ENCODE measurements at places on chromosomes 7 and 10.

DNA sequence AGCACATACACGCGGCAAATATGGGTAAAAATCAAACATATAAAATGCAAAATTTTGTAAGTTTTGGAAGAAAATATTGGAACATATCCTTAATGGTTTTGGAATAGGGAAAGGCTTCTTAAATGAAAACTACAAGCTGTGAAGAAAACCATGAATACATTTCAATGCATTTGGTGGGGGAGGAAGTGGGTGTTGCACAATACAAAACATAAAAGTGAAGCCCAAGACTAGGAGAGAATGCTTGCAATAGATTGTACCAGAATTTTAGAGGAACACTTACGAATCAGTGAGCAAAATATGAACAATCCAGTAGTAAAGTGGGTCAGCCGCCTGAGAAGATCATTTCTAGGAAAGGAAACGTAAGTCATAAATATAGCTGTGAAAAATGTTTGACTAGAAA is 322.6 kb upstream of the MKI67 start:
- no peak for DNase-seq

- no peak for DNase-seq
Measured at GRCh38 chr7:71308096-71308495, 176.2 kb downstream of the GALNT17 start.

GRCh38 chr10:112826018-112826697 is 123.9 kb upstream of the TCF7L2 start:
- DNase-seq: no peak

DNA sequence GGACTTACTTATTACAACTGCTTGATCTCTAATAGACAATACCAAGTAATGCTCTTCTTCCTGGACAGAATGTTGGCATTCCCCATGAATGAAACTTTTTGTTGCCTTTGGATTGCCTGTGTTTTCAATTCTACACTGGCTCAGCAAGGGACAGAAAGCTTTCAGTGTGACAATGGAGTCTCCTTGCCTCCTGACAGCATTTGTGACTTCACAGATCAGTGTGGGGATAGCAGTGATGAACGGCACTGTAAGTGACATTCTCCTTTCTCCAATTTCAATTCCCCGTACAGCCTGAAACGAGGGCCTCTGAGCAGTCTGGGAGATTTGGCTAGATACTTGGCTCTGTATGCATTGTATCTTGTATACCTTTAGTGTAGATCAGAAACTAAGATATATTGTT is 290 bp downstream of the MALRD1 start:
- DNase-seq: no peak

DNA sequence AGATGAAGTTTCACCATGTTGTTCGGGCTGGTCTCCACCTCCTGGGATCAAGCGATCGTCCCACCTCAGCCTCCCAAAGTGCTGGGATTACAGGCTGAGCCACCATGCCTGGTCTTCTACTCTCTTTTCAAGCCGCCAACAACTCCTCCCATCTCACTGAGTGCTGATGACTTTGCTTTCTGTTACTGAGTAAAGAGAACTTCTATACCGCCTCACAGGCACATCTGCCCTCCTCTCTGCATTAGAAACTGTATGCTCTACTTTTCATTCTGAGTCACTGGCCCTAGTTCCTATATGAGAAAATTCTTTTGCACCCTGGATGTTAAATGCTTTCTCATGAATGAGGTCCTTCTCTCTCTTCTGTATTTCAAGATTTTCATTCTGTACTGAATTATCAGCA is 2.2 kb upstream of the ZNF239 start:
- DNase-seq: no peak

GRCh38 chr7:28865601-28866144 is 92.5 kb downstream of the TRIL start:
- no peak for DNase-seq

- DNase-seq: no peak
Measured at GRCh38 chr10:8350250-8350967, 295.9 kb downstream of the GATA3 start.

GRCh38 chr10:58513188-58514110 is 777 bp downstream of the BICC1 start:
- DNase-seq: peak; percentile 78

- DNase-seq: no peak
Measured at GRCh38 chr10:91010952-91011351, 90.1 kb upstream of the ANKRD1 start.

GRCh38 chr10:79056736-79057391 is 11.9 kb upstream of the ZMIZ1 start:
- peak; percentile 63 for DNase-seq

DNA sequence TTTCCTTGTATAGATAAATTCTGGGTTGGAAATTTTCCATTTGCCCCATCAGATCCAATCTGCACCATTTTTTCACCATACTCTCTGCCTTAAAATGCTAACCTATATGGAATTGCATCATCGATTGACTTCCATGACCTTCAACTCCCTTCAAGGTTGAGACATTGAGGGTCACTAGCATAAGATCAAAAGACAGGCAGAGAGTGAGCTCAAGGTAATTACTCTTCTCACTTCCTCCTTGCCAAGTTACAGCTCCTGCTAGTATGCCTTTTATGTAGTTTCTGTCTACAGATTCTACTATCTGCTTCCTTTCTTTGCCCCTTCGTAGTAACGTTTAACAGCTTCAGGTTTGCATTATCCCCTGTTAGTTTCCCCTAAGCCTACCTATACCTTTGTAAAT is 1127.7 kb upstream of the LRRTM3 start:
- no peak for DNase-seq

- DNase-seq: peak; percentile 98
Measured at GRCh38 chr10:110918269-110918642, 724 bp downstream of the BBIP1 start.

GRCh38 chr7:132410385-132410784 is 165.9 kb downstream of the PLXNA4 start:
- no peak for DNase-seq

DNA sequence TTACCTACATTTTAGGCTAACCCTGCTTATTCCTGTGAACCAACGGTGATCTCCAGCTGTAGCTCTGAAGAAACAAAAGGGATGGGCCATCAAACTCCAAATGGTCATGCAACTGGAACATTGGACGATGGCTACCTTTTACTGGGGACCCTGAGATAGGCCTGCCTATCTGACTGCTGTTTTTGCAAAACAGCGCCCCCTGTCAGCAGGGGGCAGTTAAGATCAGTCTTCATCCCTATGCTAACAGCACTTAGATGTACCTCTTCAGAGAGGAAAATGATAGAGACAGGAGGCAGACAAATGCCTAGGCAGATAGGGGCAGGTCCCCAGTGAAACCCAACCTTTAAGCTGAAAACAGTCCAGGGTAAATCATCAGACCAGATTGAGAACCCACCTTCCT is 1085.4 kb upstream of the SORCS1 start:
- no peak for DNase-seq

DNA sequence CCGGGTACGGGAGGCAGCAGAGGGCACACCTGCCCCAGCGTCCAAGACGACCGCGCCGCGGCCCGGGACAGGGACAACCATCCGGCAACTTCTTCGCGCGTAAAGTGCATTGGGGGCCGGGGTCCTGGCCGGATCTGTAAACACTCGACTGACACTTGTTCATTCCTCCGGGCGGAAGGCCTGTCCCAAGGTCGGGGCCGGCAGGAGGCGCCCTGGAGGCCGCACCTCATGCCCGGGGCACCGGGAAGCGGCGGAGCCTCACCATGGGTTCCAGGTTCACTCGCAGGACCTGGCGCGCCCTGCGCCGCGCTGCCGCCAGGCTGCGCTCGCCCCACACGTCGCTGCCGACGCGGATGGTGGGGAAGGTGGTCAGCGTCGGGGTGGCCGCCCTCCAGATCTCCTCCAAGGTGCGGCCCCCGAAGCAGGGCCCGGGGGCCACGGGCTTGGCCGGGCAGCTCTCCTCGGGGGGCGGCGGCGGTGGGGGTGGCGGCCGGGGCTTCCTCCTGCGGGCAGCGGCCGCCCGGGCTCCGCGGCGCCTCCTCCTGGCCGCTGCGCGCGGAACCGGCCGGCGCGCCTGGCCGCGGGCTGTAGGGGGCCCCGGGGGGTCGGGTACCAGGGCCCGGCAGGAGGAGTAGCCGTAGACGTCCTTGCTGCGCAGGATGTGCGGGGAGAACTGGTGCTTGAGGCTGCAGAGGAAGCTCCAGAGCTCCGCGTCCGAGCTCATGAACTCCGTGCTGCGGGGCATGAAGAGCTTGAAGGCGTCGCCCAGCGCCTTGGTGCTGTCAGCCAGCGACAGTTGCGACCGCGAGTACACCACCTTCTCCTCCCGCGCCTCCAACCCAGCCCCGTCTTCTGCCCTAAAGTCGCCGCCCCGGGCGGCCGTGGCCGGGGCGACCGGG is 746 bp downstream of the CCDC71L start:
- peak; percentile 54 for DNase-seq

GRCh38 chr10:71984809-71985388 is 20.7 kb downstream of the CHST3 start:
- DNase-seq: no peak

DNA sequence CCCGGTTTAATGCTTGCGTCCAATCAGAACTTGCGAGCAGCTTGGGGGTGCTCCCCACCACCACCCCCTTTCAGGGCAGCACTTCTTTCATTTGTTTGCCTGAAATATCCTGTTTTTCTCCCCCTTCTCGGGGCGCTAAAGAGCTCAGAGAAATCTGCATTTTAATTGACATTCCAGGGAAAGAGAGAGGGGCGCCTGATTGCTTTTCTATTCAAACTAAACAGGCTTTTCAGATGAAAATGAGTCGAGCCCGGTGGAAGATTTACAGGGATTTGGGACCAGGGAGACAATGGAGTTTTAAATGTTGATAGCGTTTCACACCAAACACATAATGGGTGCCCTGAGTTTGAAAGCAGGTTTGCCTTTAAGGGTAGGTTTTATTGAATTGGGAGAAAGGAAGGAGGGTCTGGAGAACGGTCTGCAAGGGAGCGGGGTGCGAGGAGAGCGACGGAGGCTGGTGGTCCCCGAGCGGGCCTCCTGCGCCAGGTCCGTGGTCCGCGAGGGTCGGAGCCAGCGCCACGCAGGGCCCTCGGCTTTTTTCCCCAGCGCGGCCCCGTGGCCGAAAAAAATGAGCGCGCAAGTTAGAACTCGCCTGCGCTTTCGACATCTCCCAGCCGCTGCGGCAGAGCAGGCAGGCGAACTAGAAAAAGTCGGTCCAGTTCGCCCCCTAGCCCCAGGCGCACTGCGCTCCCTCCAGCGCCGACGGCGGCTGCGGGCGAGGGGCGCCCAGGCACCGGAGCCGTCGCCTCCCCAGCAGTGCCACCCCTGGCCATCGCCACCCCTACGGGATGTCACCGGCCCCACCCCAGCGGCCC is 1.3 kb downstream of the FGFR2 start:
- peak; percentile 92 for DNase-seq

DNA sequence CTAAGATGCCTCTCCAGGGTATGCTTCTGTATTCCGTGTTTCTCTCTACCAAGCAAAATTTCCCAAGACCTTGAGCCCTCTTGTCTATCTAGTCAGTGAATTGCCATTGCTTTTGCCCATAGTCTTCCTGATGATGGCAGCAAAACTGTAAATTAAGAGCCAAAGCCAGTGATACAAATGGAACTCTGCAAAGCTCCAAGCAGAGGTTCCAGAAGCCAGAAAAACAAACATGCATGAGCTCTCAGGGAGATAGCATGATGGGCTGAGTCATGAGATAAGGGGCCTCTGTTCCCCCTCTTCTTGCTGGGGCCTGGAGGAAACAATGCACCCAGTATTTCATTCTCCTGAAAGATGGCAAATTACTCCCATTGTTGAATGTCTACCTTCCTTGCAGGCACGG is 24.7 kb downstream of the LSMEM1 start:
- no peak for DNase-seq

- no peak for DNase-seq
Measured at GRCh38 chr10:73079779-73080541, 16.7 kb downstream of the P4HA1 start.

DNA sequence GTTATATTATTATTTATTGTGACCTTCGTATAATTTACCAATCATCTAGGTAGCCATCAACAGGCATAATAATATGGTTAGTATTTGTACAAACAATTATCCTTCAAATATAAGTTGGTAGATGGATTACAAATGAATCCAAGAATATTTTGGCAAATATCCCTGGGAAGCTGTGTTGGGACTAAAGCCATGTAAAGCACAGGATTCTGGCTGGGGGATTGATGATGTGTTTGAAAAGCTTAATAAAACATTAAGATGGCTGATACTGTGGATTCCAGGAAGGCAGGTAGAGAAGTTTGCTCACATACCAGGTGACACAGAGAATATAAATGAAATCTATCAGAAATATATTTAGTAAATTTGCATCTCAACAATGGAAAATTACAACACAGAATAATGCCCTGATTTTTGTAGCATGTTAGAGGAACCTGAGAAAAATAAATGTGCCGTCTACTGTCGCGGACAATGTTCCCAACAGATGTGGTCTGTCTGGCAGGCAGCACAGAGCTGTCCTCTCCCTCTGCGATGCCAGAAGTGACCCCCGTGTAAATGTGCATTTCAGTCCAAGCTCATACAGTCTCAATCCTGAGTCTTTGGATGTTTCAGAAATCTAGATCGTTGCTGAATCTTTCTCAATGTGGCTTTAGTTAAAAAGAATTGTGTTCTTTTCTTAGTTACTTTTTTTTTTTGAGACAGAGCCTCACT is 125.0 kb downstream of the TEX36 start:
- no peak for DNase-seq

- DNase-seq: no peak
Measured at GRCh38 chr10:103168438-103168837, 24.6 kb downstream of the NT5C2 start.

DNA sequence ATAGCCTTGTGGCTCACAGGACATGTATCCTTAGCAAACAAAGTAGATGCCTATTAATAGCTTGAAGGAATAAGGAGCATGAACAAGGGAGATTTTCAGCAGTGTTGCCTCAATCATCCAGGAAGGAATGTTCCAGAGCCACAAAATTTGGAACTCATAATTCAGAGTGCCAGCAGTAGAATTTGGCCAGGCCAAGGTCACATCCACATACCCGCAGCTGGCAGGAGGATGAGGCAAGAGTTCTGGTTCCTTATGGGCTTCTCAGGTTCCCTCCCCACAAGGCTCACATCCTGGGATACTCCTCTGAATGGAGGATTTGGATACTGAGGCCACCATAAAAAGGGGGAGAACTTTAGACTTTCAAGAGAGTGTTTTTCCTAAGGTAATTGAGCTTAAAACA is 45.8 kb downstream of the SUFU start:
- DNase-seq: no peak

GRCh38 chr10:124174673-124175645 is 81.6 kb upstream of the CHST15 start:
- no peak for DNase-seq

- DNase-seq: no peak
Measured at GRCh38 chr7:136874393-136875032, 6.1 kb downstream of the CHRM2 start.

DNA sequence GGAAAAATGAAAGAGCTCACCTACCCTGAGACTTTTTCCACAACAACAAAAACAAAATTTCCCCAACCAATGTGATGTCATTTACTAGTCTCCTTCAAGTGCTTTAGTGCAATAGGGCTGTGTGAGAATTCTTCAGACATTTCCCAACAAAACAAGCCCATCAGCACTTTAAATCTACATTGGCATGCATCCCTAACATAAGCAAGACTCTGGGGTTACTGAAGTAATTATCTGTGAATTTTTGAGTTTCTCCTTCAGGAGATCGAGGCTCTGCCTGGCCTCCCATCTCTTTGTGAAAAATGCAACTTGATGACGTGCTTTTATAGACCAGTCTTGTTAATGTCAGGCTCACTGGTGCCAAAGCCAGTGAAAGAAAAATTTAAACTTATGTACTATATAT is 255.6 kb downstream of the GFRA1 start:
- DNase-seq: no peak
